Activated CD4-positive, alpha-beta T cell treated with anti-CD3 and anti-CD28 coated beads, Interleukin-2, amount 10 ng/mL, durations not matched to agents 7 days and 5 days (primary cell): ENCODE measurements at places on chromosomes 11 and 22. TPM values are rescaled to one million over a fixed set of nuclear protein-coding genes. Genes with fewer than 3 reads are reported as not detected.

Gene SAA4
- not detected for total RNA-seq

Gene DLAT
- total RNA-seq = 27.7 TPM

Gene CLP1
- total RNA-seq = 17.1 TPM

Gene C22orf15
- 1.3 TPM for total RNA-seq

Gene OLFML1
- not detected for total RNA-seq

Gene OR52D1
- not detected for total RNA-seq

Gene OR52B4
- not detected for total RNA-seq

Gene KDM4D
- total RNA-seq = 0.84 TPM

Gene NLRP14
- not detected for total RNA-seq

Gene NLRP6
- 6.5 TPM for total RNA-seq

Gene RASL10A
- 0.37 TPM for total RNA-seq

Gene KRTAP5-8
- 0.17 TPM for total RNA-seq

Gene DEFB131B
- not detected for total RNA-seq

Gene NXPE2
- not detected for total RNA-seq

Gene A4GALT
- total RNA-seq = 0.29 TPM

Gene FUT4
- total RNA-seq = 7.1 TPM

Gene EXPH5
- 2.0 TPM for total RNA-seq

Gene ANGPTL5
- total RNA-seq = not detected

Gene CDC42BPG
- 1.3 TPM for total RNA-seq

Gene ACRV1
- total RNA-seq = not detected

Gene APOA4
- total RNA-seq = not detected

Gene OR4D5
- not detected for total RNA-seq

Gene DNAJC4
- 39.5 TPM for total RNA-seq

Gene ESAM
- total RNA-seq = 0.45 TPM

Gene CRYBB3
- total RNA-seq = 0.57 TPM

Gene OR51M1
- not detected for total RNA-seq

Gene MPPED2
- total RNA-seq = not detected

Gene C11orf42
- total RNA-seq = not detected

Gene HTR3A
- total RNA-seq = not detected

Gene SCGB2A2
- not detected for total RNA-seq

Gene EFCAB6
- total RNA-seq = 0.20 TPM

Gene SLC5A1
- not detected for total RNA-seq

Gene GTSE1
- 103 TPM for total RNA-seq

Gene MS4A4A
- not detected for total RNA-seq

Gene PLEKHA7
- 3.5 TPM for total RNA-seq

Gene SYCE3
- total RNA-seq = 0.87 TPM

Gene ZP1
- not detected for total RNA-seq

Gene LYVE1
- not detected for total RNA-seq

Gene MRPL23
- 106 TPM for total RNA-seq

Gene MMP12
- not detected for total RNA-seq

Gene TMA7B
- total RNA-seq = 5.4 TPM

Gene DBX1
- total RNA-seq = not detected

Gene DDTL
- 3.4 TPM for total RNA-seq

Gene XKR3
- total RNA-seq = not detected

Gene MUC5AC
- total RNA-seq = not detected

Gene CCDC157
- total RNA-seq = 4.3 TPM

Gene MRGPRX4
- not detected for total RNA-seq

Gene CARNS1
- 1.9 TPM for total RNA-seq

Gene CRYAB
- not detected for total RNA-seq

Gene SLC35E4
- total RNA-seq = 2.5 TPM

Gene OR5AS1
- not detected for total RNA-seq

Gene PATE1
- not detected for total RNA-seq

Gene C1QTNF5
- total RNA-seq = not detected

Gene NFAM1
- total RNA-seq = 0.02 TPM

Gene FAM118B
- total RNA-seq = 9.4 TPM
